ENCODE measurements at places on chromosomes 1 and 21. TPM values are rescaled to one million over a fixed set of nuclear protein-coding genes. Genes with fewer than 3 reads are reported as not detected.

ABCG1 gene
- total RNA-seq = 5.2 TPM

TNFRSF8 gene
- under 0.01 TPM for total RNA-seq

CCDC181 gene
- 1.7 TPM for total RNA-seq

WNT3A gene
- total RNA-seq = not detected

AQP10 gene
- 0.19 TPM for total RNA-seq

C1orf216 gene
- 16.1 TPM for total RNA-seq

KCNA2 gene
- total RNA-seq = under 0.01 TPM

CROCC gene
- 17.2 TPM for total RNA-seq

PPFIA4 gene
- 9.0 TPM for total RNA-seq

GNG5 gene
- total RNA-seq = 11.0 TPM

MANEAL gene
- total RNA-seq = 0.38 TPM

HEYL gene
- total RNA-seq = 0.19 TPM

BMP8B gene
- not detected for total RNA-seq

FAM89A gene
- 5.9 TPM for total RNA-seq

NID1 gene
- total RNA-seq = 96.4 TPM

TTC4 gene
- total RNA-seq = 25.4 TPM

FCRLA gene
- 2.3 TPM for total RNA-seq

C1orf94 gene
- not detected for total RNA-seq

COL8A2 gene
- total RNA-seq = 2.0 TPM

ZYG11A gene
- 0.28 TPM for total RNA-seq

LCE1C gene
- total RNA-seq = not detected

EXTL1 gene
- total RNA-seq = 0.58 TPM

MNDA gene
- total RNA-seq = not detected

SIKE1 gene
- total RNA-seq = 59.6 TPM

THEM5 gene
- total RNA-seq = not detected

DIPK1A gene
- total RNA-seq = 27.9 TPM

OR2AK2 gene
- total RNA-seq = not detected

PADI3 gene
- not detected for total RNA-seq

SYPL2 gene
- 0.19 TPM for total RNA-seq

SDE2 gene
- total RNA-seq = 38.2 TPM

TMEM61 gene
- not detected for total RNA-seq

CDC42BPA gene
- total RNA-seq = 40.1 TPM

LCE2A gene
- total RNA-seq = not detected

ALX3 gene
- not detected for total RNA-seq

GSTM1 gene
- total RNA-seq = not detected

LCE2B gene
- total RNA-seq = not detected

OR2W3 gene
- 0.58 TPM for total RNA-seq

OR10Z1 gene
- not detected for total RNA-seq

TTC22 gene
- not detected for total RNA-seq

PRKAA2 gene
- total RNA-seq = 6.8 TPM

GBP3 gene
- total RNA-seq = 63.6 TPM

TAS1R1 gene
- not detected for total RNA-seq

CYP4Z1 gene
- total RNA-seq = not detected

ELAPOR1 gene
- total RNA-seq = 0.28 TPM

SYTL1 gene
- total RNA-seq = under 0.01 TPM

NR1I3 gene
- not detected for total RNA-seq

KAZN gene
- total RNA-seq = 3.4 TPM

OR2T12 gene
- total RNA-seq = not detected

GPR37L1 gene
- total RNA-seq = not detected

KRTAP7-1 gene
- not detected for total RNA-seq

SAMD13 gene
- 0.77 TPM for total RNA-seq

Data from regular cardiac myocyte (primary cell).